ENCODE measurements at places on chromosomes 12 and 14.

GRCh38 chr14:103880348-103881267, 33.2 kb upstream of the PPP1R13B start:
- peak; percentile 41 for DNase-seq

DNA sequence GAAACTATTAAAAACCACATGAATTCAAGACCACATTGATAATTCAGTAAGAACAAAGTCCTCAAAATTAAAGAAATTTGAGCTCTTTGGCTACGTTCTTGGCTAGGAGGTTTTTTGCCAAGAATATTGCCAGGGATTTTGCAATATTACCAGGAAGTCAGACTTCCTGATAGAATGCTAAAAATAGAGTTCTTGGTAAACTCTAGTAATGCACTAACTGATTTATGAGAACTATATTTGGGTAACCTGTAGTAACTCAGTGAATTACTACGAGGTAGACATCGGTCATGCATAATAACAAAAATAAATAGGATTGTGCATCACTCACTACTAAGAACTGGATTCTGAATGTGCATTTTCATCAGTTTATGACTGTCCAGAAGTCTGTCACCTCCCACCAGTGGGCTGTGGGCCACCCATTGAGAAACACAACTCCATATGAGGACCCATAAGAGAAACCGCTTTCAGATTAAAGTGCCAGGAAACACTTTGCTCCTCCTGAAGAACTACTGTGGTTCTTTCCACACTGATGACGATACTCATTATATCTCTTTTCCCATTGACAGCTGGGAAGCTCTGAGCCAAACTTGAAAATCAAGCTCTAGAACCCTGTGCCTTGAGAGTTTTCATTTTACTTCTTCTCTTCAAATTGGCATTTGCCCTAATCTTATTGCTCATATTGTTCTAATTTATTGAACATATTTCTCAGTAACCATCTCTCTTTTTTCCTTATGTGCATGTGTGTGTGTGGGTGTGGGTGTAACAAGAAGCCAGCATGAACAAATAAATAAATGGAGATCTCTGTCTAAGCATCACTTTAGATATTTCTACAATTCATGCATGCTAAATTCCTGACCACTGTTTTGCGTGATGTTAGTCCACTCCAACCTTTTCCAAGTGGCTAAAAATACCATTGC, 116.6 kb downstream of the BCL11B start:
- no peak for DNase-seq

GRCh38 chr12:124567673-124568373, 411 bp upstream of the NCOR2 start:
- peak; percentile 82 for DNase-seq

DNA sequence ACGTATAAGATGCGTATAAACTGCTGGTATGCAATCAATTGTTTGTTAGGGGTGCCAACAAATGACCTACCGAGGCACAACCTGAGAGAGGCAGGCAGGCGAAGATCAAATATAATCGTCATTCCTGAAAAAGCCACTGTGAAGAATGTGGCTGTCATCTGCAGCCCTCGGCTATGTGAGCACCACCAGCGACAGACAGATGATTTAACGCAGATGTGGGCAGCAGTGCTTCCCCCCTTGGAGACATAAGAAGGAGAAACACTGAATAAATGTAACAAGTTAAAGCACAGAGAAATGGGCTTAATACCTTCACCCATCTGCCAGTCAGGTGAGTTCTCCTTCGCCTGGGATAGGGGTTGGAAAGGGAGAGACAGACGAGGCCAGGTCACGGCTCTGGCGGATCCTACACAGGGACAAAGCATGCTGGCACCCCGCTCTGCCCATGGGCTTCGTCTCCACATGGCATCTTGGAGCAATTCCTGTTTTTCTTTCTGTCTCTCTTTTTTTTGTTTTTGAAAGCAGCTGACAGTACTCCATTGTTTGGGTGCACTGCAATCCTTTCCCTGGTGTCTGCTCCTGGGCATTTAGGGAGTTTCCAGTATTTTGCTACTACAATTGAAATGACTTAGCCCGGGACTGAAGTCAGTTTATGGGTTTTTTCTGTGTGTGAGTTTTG, 28.1 kb downstream of the TNFAIP2 start:
- no peak for DNase-seq

DNA sequence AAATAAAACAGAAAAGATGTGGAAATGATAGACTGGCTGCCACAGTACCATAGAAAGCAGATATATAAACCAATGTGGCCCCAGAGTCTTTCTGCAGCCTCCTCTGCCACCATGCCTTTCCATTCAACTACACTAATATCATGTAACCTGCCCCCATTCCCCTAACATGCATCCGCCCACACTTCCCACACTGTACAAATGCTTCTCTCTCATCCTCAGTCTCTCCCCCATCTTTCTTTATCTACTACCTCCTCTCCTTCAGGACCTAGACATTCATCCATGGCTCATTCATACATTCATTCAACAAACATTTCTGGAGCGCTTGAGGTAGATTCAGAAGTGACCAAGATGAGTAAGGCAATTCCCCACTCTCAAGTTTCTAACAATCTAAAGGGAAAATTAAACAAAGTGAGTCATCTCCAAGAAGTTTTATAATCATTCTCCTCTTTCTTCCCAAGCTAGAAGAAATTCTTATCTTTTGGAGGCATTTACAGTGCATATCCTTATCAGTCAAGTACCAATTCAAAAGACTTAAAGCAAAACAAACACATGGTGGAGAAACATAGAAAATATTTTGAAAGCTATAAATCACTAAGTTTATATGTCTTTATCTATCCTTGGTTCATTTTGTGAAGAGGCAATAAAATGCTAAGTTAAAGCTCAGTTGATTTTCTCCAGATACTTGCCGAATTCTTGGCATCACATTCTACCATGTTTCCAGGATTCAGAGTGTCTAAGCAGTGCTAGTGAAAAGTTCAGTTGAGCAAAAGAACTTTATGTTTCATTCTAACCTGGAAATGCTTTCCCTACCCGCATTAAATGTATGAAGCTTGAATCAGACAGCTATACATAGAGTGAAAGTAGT, 70.5 kb upstream of the FRMD6 start:
- DNase-seq = no peak

GRCh38 chr14:94624537-94625352, 12.6 kb downstream of the SERPINA3 start:
- DNase-seq = no peak

DNA sequence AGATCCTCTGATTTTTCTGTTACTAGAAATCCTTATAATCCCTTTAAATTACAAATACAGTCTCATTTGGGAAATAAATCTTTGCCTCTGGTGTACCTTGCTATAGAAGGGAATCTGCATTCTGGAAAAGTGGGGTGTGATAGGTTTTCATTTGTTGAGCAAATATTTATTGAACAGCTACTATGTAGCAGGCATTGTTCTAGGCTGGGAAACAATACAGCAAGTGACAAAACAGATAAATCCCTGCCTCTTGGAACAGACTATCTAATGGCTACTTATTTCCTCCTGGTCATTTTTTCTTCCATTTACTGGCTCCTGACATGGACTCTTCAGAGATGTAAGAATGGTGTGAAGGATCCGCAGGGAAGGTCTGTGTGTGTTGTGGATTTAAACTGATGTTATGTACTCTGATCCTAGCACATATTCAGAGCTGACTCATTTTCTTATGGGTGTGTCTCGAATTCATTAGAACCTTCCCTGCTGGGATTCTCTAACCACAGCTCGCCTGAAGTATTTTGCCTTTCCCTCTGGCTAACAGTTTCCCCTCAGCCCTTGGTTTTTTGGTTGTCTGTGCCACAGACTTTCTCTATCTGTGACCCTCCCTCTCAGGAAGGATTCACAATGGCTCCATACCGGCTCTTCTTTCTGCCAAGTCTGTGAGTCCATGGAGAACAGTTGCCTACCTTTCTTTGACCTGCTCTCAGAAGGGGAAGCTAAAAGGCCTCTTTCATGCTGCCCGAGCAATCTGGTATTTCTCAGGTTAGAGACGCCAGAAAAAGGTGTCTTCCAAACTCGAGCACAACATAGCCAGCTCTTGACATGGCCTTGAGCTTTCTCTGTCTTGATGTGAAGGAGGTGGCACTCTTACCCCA, 53.7 kb downstream of the TMTC2 start:
- DNase-seq = no peak

- no peak for DNase-seq
These were observed 106.1 kb downstream of the SLC15A5 start for GRCh38 chr12:16171348-16171747.

GRCh38 chr12:56116267-56117081, at the start of gene RPL41:
Gene RPL41, plus strand, starts transcription at chr12:56116633.
- peak; percentile 97 for DNase-seq

- no peak for DNase-seq
These were observed 124.8 kb downstream of the TMEM132D start for GRCh38 chr12:129779033-129779432.

DNA sequence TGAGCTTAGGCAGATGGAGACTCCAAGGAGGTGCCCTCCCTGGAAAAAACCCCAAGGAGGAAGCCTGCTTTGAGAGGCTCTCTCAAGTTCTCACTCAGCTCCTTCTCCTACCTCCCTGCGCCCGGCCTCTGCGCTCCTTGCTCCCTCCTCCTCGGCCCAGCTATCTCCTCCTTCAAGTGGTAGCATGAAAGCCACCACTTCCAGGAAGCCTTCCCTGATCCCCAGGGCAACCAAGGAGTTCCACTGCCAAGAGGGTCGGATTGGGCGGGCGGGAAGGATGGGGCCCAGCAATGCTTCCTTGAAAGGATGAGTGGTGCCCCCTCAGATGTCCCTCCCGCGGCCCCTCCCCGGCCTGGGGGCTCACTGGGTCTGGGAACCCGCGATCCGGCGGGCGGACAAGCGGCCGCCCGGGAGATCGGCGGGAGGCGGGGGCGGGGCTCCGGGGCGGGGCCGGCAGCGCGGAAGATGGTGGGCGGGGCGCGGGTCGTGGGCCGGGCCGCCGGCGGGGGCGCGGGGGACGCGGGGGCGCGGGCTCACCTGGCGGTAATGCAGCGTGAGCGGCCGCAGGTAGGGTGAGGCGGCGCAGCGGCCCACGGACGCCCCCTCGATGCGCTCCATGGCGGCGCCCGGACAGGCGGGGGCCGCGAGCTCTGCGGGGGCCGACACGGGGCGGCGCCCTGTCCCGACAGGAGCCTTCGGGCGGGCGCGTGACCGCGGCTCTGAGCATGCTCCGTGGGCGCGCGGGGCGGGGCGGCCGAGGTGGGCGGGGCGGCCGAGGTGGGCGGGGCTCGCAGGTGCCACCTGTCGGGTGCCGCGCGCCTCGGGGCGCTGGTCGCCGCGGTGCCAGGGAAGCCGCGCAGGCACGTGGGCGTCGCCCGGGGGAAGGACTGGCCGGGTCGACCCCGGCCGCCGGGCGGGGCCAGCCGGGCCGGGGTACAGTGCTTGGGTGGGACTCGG, at the start of gene NUDT14:
Gene NUDT14 (minus strand): TSS at position 721 of the 957 bp plus-strand sequence. CDS start 103 bp downstream, at position 618.
- peak; percentile 86 for DNase-seq

DNA sequence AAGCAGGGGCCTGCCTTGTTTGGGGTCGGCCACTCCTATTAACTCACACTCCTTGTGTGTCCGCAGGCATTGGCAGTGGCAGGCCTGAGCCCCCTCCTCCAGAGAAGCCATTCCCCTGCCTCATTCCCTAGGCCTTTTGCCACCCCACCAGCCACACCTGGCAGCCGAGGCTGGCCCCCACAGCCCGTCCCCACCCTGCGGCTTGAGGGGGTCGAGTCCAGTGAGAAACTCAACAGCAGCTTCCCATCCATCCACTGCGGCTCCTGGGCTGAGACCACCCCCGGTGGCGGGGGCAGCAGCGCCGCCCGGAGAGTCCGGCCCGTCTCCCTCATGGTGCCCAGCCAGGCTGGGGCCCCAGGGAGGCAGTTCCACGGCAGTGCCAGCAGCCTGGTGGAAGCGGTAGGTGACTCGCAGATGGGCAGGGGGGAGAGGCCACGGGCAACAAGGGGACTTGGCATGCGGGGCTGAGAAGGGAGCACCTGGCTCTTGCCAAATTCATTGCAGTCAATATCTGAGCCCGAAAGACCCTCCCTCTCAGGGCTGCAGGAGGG, 106.3 kb upstream of the FKBP4 start:
- no peak for DNase-seq

GRCh38 chr12:29980304-29980703, 196.6 kb upstream of the TMTC1 start:
- DNase-seq = no peak

DNA sequence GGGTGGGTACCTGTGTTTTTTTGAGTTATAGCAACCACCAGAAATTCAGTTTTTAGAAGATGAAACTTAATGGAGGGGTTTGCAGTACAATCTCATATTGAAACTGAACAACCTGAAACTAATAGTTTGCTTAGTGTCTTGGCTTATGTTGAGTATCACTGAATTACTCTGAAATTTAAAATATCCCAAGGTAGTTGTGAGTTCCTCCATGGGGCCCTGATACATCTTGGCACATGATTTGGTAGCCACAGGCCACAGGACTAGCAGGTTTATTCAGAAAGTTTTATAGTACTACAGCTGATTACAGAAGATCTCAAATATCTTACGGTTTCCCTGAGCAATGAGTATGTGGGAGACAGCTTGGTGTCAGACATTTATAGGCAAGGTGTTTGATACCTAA, 10.4 kb downstream of the PTGES3 start:
- peak; percentile 57 for DNase-seq

GRCh38 chr14:81392976-81393643, 7.0 kb downstream of the STON2 start:
- DNase-seq = no peak

- no peak for DNase-seq
These were observed 70.5 kb downstream of the TMEM260 start for GRCh38 chr14:56650048-56650447.

- no peak for DNase-seq
These were observed 4.1 kb downstream of the TRHDE start for GRCh38 chr12:72276181-72276805.

DNA sequence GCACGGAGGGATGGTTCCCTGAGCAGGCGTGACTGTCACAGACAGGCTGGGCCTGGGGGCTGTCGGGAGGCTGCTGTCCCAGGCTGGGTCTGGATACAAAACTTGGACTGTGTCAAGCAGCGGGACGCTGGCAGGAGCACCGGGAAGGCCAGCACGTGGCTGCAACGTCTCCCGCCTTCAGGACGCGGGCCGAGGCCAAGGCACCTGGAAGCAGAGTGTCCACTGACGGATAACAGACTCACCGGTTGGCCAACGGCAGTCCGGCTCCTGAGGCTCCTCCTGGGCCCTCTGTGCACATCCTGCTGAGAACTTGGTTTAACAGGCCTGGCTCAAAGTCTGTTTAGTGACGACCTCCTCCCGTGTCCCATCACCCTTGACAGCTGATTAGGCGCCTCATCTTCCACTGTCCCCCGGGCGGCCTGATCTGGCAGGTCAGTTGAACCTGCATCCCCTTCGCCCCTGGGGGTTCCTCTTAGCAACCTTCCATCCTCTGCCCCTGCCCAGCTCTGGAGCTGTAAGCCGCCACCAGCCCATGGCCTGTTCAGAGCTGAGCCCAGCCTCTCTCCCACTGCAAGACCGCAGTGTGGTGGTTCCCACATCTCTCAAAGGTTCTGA, 2.5 kb downstream of the XRCC3 start:
- DNase-seq = no peak

- no peak for DNase-seq
These were observed 24.3 kb upstream of the TMEM106C start for GRCh38 chr12:47939009-47939601.

GRCh38 chr14:37263656-37264236, 66.0 kb downstream of the MIPOL1 start:
- no peak for DNase-seq

- no peak for DNase-seq
These were observed 27.8 kb downstream of the FAM222A start for GRCh38 chr12:109741286-109741969.

- no peak for DNase-seq
These were observed 380.0 kb downstream of the ATP23 start for GRCh38 chr12:58321414-58321813.
